Breast epithelium (tissue), 4 donors: ENCODE measurements at places on chromosomes 7 and 10. TPM values are rescaled to one million over a fixed set of nuclear protein-coding genes. Genes with fewer than 3 reads are reported as not detected.
A peak's percentile ranks its signal among the peaks of the same experiment; 100 is the strongest.

GRCh38 chr7:2824678-2825461 lies 19.2 kb downstream of the GNA12 start:
- no peak for DNase-seq

DNA sequence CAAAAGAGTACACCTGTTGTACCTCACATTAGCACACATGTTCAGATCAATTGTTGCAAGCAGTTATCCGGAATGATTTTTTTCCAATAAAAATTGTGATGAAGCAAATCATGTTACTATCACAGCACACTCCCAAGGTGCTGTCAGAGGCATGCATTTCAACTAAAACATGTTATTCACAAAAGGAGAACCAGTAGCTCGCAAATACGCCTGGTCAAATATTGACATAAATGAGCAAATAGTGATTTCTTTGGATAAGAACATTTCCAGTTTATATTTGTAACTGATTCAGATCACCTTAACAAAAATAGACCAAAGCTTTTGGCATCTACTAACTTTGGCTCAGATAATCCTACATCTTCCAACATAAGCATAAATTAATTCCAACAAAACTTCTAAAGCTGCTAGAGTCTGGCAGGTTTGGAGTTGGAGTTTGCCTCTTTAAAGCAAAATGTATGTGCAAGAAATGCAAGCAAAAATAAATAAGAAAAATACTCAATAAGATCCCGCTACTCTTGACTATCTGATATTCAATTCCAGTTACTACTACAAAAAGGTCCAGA lies 208.0 kb downstream of the SFMBT2 start:
- DNase-seq, result no peak

DNA sequence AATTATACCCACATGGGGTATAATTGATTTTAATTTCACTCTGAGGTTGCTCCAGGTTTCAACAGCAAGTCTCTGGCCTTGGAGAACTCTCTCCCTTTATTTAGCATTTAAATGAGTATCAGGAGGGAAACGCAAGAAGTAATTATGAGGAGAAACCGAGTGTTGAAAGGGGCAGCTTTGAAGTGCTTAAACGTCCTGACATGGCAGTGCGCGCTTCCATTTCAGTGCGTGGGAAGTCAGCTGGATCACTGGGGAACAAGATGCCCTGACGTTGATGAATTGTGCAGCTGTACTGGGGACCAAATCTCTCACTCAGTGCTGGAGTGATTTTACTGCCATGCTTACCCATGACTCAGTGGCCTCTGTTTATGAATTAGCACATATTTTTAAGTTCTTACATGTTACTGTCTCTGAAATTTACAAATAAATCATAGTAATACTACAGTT lies 106.0 kb upstream of the PRR15 start:
- DNase-seq, result no peak

CLDN4 gene
- 143 TPM for total RNA-seq

- no peak for DNase-seq
Measured at GRCh38 chr7:26180792-26181198, 19.8 kb downstream of the HNRNPA2B1 start.

- no peak for DNase-seq
Measured at GRCh38 chr10:95214793-95215192, 20.8 kb downstream of the ACSM6 start.

GRCh38 chr10:109886037-109886780 lies 37.1 kb downstream of the XPNPEP1 start:
- DNase-seq, result no peak

TUBB8 gene
- total RNA-seq, result 0.59 TPM

FAM180A gene
- total RNA-seq, result 9.1 TPM

DNA sequence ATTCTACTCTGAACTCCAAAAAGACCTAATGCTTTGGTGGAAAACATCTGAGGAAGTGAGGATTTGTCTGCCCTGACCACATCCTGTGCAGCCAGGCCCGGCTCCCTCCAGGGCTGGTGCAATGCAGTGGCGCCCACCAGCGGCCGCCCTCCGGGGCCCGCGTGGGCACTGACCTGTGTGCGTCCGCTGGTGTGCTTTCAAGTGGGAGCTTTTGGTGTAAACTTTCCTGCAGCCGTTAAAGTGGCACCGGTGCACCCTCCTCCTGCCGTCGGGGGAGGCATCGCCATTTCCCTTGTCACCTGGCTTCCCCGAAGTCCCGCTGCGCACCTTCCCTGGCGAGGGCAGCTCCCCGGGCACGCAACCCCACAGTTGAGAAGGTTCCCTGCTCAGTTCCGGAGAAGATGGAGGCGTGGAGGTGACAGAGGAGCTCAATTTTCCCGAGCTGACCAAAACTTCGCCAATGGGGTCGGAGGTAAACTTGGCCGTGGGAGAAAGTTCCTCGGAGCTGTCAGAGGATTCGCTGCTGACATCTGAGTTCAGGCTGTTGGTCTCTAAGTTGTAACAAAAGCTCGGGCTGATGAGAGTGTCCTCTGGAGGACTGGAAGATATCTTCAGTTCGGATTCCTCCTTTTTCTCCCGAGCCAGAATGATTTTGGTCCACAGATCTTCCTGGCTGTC lies 3.4 kb downstream of the KLF6 start:
- no peak for DNase-seq

GRCh38 chr7:1900847-1901246 lies 230.8 kb downstream of the ELFN1 start:
- no peak for DNase-seq

DNA sequence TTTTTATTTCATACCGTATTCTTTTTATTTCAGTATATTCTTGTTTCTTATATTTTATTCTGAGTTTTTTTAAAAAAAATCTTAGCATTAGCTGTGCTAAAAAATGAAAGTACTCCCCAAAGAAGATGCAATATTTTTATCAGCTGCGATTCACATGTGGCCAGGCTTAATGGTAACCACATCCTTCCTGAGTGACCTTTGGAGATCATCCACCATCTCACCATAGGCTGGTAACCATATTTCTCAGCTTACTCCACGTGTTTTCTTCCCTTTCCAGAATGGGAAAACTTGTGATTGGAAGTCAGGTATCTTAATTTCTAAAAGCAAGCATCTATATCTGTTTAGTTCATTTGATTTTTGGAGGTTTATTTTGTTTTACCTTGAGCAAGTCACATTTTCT lies 18.8 kb upstream of the LIPM start:
- DNase-seq, result no peak

GRCh38 chr7:157656195-157656769 lies 319.5 kb downstream of the DNAJB6 start:
- DNase-seq, result no peak

GRID2IP gene
- 0.33 TPM for total RNA-seq

DNA sequence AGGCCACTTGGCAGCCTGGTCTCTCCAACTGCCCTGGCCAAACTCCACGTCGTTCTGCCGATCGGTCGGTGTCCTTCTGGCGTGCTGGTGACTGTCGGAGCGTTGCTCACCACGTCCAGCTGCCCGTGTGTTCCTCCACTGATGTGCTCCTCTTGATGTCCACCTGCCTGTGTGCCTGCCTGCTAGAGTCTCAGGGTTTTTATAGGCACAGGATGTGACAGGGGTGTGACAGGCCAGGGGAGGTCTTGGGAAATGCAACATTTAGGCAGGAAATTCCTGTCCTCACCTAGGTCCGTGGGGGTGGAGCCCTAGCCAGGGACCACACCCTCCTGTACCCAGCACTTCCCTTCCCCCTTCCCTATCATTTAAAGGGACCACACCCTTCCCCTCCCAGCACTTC lies 25.2 kb upstream of the CFAP46 start:
- DNase-seq, result no peak

DDX21 gene
- total RNA-seq, result 66.7 TPM

- DNase-seq, result no peak
Measured at GRCh38 chr7:149598721-149599308, 101.2 kb upstream of the ZNF746 start.

- DNase-seq, result no peak
Measured at GRCh38 chr10:129888784-129889616, 75.1 kb downstream of the EBF3 start.

CALML3 gene
- total RNA-seq, result not detected

DNA sequence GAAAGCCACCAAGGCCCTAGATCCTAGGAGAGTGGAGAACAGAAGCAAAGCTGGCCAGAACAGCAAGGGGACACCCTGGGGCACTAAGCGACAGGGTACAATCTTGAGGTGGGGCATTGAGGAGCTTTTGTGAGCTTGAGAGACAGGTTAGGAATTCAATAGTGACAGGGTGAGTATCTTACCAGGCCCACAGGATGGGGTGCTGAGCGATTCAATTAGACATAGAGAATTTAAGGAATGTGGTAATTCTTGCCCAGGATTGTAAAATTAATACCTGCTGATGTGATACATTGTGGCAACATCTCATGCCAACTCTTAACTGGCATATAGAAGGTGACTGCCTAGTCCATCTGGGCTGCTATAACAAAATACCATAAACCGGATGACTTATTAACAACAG lies 14.0 kb downstream of the RBP3 start:
- peak; percentile 2 for DNase-seq

DNA sequence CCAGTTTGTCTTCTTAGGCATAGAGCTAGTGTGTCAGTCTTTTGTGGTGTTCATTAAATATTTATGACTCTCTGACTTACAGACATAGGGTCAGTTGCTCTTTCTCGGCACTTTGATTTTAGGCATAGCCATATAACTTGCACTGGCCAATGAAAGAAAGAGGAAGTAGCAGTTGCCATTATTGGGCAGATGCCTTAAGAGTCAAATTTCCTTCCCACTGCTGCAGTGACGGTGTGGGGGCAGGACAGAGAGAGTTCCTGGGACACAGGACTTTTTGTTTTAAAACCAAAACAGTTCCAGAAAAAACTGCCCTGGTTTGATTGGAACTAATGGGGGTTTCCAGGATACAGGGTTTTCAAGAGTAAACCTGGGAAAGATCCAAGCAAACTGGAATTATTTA lies 60.2 kb upstream of the PHF14 start:
- no peak for DNase-seq

CDHR1 gene
- total RNA-seq, result 0.66 TPM

- no peak for DNase-seq
Measured at GRCh38 chr7:79475455-79475854, 22.0 kb upstream of the MAGI2 start.

- no peak for DNase-seq
Measured at GRCh38 chr7:20793248-20793647, 6.6 kb upstream of the SP8 start.

GRCh38 chr7:156458011-156458410 lies 182.6 kb upstream of the RNF32 start:
- DNase-seq, result no peak

CALML5 gene
- total RNA-seq, result 31.0 TPM

C10orf53 gene
- not detected for total RNA-seq

TFEC gene
- 19.0 TPM for total RNA-seq

GRCh38 chr10:128870830-128871597 lies 596.0 kb upstream of the MGMT start:
- DNase-seq, result no peak

GRCh38 chr7:135845415-135846075 lies 96.9 kb upstream of the FAM180A start:
- DNase-seq, result no peak

PDCD11 gene
- total RNA-seq, result 16.2 TPM
